ENCODE measurements at places on chromosomes 4 and X.

- DNase-seq = no peak
Observed at GRCh38 chr4:169372791-169373190, 102.0 kb upstream of the SH3RF1 start.

GRCh38 chr4:139844459-139845036 is 178.9 kb downstream of the MGST2 start:
- DNase-seq = no peak

DNA sequence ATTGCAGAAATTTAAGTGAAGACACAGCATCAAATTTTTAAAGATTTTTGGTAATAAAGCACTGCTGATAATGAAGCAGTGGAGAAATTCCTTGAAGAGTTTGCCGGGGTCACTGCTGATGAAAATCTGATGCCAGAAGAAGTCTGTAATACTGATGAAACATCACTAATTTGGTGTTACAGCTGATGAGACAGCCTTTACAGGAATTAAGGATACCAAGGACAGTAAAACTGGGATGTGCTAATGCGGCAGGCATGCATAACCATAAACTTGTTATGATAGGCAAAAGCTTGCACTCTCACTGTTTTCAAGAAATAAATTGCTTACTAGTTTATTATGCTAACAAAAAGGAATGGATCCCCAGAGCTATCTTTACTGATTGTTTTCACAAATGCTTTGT is 52.9 kb upstream of the VEGFC start:
- DNase-seq = no peak

DNA sequence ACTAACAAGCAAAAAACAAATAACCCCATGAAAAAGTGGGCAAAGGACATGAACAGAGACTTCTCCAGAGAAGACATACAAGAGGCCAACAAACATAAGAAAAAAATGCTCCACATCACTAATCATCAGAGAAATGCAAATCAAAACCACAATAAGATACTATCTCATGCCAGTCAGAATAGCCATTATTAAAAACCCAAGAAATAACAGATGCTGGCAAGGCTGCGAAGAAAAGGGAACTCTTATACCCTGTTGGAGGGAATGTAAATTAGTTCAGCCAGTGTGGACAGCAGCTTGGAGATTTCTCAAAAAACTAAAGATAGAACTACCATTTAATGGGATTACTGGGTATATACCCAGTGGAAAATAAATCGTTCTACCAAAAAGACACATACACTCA is 79.6 kb downstream of the MAPK10 start:
- no peak for DNase-seq

DNA sequence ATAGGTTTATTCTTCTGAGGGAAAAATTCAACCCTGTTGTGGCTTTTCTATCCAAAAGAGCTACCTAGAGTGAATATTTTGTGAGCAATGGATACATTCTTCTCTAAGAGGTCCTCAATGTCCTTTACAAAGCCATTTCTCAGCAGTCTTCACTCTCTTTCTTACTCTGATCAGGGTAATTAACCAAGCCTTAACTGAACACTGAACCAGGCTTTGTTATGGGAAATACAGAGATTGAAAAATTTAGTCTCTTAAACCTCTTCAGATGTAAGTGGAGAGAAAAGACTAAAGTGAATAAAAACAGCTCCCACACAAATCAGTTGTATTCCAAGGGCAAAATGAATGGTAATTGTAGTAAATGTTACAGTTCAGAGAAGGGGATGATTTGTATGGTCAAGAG is 353.5 kb downstream of the CHIC1 start:
- no peak for DNase-seq

GRCh38 chr4:120731561-120731960 is 191.0 kb downstream of the PRDM5 start:
- no peak for DNase-seq

DNA sequence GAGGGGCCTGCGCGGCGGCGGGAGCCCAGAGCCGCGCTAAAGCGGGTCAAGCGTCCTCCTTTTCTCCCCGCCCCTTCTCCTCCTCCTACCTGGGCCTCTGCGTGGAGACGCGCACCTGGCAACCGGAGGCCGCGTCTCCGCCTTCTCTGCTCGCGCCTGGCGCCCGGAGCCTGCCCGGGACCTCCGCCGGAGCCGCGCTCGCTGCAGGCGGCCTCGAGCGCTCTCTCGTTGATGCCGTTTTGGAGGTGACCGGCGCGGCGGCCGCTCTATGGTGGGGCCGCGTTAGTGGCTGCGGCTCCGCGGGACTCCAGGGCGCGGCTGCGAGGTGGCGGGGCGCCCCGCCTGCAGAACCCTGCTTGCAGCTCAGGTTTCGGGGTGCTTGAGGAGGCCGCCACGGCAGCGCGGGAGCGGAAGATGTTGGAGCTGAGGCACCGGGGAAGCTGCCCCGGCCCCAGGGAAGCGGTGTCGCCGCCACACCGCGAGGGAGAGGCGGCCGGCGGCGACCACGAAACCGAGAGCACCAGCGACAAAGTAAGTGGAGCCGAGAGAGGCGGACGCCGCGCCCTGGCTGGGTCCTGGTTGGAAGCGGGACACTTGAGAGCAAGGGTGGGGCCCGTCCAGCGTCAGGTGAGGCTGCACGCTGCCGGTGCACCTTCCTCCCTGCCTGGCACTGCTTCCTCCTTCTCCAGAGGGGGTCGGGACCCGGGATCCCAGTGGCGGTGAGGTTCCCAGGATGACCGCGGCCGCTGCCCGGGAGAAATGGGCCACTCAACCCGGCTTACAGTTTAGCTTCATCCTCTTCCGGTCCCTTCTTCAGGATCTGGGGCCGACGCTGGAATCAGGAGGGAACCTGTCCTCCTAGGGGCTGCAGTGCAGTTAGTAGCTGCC is at the start of gene CDS1:
Gene CDS1 (plus strand): TSS at position 140 of the 888 bp plus-strand sequence. CDS start 275 bp downstream, at position 415.
- DNase-seq = no peak

- no peak for DNase-seq
Observed at GRCh38 chr4:175947117-175947722, 118.4 kb upstream of the WDR17 start.

DNA sequence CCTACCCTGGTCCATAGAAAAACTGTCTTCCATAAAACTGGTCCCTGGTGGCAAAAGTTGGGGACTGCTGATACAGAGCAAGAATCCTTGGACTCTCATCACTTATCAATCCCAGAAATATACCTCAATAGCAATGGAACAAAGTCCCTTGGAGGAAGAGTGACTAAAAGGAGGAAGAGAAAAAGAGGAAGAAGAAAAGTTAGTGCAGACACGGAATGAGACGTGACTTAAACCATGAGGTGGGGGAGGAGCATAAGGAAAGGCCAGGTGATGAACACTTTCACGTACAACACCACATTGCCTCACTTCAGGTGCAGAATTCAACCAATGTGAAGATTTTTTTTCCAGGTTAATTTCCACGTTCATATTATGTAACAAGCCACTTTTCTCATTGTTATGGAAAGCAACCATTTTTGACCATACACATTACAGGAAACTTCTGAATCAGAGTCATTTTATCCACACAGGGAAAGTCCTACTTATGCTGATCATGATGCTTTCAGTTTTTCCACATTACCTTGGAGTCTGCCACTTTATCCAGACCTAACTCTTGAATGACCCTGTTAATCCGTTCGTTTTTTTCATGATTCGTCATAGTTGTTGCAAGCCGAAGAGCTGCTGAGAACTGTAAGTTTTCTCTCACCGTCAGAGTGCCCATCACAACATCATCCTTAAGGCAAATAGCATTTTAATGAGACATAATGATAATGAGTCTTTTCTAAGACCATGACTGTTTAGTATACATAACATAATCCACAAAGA is 27.7 kb downstream of the ABCG2 start:
- no peak for DNase-seq

GRCh38 chr4:153573881-153574802 is 108.0 kb downstream of the TMEM131L start:
- DNase-seq = peak; percentile 33

DNA sequence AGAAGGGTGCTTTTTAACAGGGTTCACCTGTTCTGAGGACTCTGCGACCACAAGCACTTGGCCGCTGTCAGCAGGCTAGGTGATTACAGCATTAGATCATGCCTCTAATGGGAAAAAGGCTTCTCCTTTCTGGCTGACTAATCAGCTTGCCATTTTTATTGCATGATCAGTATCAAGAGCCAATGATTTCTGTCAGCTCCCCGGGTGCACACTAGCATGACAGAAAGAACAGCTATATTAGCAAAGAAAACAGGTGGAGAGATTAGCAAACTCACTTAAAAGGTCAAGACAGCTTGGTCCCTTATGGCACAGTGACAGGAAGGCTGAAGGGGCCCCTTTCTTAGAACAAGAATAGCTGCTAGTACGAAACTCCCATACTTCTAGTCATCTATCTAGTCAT is 170.0 kb downstream of the SMIM20 start:
- no peak for DNase-seq

GRCh38 chrX:28910487-28910886 is 323.2 kb downstream of the IL1RAPL1 start:
- no peak for DNase-seq

DNA sequence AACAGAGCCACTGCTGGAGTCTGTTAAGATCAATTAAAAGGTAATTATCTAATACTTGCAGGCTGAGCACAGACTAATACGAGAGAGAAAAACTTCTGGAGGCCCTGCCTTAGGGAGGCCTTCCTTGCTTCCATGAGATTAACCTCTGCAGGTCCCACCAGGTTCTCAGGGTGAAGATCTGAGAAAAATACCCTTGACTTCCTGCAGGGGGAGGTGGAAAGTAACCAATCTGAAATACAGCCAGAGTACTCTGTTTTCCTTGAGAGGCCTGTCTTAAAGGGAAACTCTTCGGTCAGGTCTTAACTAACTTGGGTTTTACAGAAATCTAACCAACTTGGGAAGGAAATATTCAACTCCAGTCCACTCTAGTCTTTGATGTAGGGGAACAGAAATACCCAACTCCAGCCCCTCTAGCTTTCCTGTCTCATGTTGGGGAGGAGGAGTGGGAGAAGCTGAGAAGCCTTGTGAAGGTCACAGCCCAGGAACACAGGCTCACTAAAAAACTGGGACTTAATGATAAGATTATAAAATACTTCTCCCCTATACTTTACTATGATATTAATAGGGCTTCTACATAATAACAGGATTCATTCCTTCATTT is 77.1 kb downstream of the TBCK start:
- no peak for DNase-seq

- DNase-seq = no peak
Observed at GRCh38 chr4:146049802-146050201, 111.2 kb upstream of the ZNF827 start.

DNA sequence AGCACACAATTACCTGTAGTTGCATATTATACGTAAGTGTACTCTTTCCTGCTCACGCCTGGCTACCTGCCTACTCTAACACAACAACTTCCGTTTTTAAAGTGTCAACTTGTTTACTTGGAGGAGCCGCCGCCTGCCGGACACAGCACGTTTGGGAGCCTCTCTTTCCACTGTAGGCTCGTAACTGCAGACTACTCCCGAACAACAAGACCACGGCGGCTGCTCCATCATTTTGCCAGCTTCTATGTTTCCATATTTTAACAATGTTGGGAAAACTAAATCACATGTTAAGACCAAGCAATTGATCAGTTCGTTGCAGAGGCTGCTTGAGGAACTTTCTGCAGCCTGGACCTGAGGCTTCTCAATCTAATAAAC is 841 bp downstream of the MTNR1A start:
- DNase-seq = no peak

- no peak for DNase-seq
Observed at GRCh38 chr4:132123870-132124623, 1025.0 kb upstream of the PCDH10 start.

DNA sequence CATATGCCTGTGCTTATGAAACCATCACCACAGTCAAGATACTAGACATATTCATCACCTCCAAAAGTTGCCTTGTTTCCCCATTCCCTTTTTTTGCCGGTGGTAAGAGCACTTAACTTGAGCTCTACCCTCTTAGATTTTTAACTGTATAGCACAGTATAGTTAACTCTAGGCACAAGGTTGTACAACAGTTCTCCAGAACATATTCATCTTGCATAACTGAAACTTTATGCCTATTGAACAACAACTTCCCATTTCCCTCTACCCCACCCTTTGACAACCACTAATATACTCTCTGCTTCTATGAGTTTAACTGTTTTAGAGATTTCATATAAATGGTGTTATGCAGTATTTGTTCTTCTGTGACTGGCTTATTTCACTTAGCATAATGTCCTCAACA is 119.3 kb downstream of the ASB9 start:
- DNase-seq = no peak

- no peak for DNase-seq
Observed at GRCh38 chrX:21382715-21383114, 8.5 kb downstream of the CNKSR2 start.

All from stimulated activated CD8-positive, alpha-beta memory T cell treated with anti-CD3 and anti-CD28 coated beads, Interleukin-7, amount 100 ng/mL, for 1 hour (primary cell).